Stimulated activated CD4-positive, alpha-beta T cell treated with anti-CD3 and anti-CD28 coated beads, Interleukin-15, amount 100 ng/mL, for 1 hour (primary cell): ENCODE measurements at places on chromosomes 1 and 21.

DNA sequence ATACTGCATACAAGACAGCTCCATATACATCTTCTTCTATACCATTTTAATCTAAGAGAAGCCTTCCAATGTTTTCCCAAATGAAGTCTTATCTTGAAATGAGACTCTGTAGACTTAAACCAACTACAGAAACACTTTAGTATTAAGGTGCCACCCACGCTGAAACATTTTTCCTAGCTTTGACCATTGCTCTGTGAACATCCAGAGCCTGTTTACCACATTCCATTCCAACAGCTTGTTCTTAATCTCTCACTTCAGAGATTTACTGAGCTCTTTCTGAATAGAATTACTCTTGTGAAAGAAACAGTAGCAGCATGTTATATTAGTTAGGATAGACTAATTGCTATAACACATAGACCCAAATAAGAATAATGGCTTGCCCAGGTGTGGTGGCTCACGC lies 19.6 kb upstream of the POGZ start:
- no peak for DNase-seq

- no peak for DNase-seq
These were observed 26.8 kb upstream of the MAP1LC3C start for GRCh38 chr1:242025681-242026080.

- DNase-seq, result no peak
These were observed 74.5 kb upstream of the COL24A1 start for GRCh38 chr1:86231076-86231475.

DNA sequence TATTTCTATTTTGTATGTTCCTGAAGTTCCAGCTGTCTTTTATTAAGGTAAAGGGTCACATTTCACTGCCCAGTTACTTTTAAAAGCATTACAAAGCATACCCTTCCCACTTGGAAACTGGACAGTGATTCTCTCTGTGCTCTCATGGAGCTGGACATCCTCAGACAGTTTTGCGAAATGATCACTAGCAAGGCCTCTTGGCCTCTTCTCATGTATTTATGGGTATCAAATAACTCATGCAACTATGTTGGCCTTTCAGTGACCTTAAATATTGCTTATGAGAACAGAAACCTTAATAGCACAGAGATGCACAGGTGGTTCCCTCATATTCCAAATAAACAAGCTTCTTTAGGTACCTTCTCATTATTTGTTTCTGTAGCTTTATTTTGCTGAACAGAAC lies 7.9 kb upstream of the AMPD1 start:
- no peak for DNase-seq

DNA sequence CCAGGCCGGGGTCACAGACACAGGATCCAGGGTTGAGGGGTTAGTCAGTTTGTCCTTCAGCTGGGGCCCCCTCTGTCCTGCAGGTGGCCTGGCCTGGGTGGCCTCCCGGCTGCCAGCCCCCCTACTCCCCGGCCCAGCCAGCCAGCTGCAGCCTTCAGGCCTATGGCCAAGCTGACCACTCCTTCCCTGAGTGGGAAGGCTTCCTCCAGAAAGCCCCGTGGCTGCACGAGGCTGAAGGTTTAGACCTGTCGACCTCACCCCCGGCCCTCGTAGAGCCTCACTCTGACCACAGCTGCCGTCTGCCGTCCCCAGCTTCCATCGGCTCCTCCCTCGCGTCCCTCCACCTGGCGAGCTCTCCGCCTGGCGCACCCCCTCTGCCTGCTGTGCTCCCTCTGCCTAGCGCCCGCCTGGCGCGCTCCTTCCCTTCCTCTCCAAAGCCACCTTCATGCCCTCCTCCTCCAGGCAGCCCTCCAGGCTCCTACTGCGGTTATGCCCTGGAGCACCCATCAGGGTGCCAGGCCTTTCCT lies 9.6 kb downstream of the TTLL10 start:
- no peak for DNase-seq

DNA sequence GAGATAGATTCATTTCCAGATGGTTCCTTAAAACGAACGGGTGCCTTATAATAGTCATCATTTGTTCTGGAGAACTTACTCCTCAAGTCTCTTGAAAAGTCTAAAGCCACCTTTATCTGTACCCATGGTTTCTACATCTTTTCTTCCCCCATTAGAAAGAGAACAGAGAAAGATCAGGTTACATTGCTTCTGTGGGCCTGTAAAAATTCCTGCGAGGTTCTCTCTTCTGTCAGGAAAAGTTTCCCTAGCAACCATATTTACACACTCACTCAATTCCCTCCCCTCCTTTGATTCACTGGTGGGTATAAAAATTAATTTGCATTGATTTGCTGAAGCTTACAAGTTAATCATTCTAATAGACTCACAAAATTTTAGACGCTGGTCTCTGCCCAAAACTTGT lies 6.7 kb downstream of the PHC2 start:
- DNase-seq, result no peak
